ENCODE measurements at places on chromosomes 7 and 10. TPM values are rescaled to one million over a fixed set of nuclear protein-coding genes. Genes with fewer than 3 reads are reported as not detected.

SPAG6 gene
- total RNA-seq, result not detected

ACTL6B gene
- total RNA-seq, result not detected

CYP3A7 gene
- total RNA-seq, result not detected

ADIRF gene
- total RNA-seq, result 139 TPM

INPP5A gene
- 32.1 TPM for total RNA-seq

CCL24 gene
- total RNA-seq, result 39.5 TPM

SEMA4G gene
- total RNA-seq, result 0.46 TPM

NANOS1 gene
- total RNA-seq, result 0.26 TPM

CYP2C9 gene
- not detected for total RNA-seq

GARIN1A gene
- 4.8 TPM for total RNA-seq
